Activated T-helper 1 cell treated with anti-CD3 and anti-CD28 coated beads, Interleukin-12 subunit alpha, Interleukin-12 subunit beta, Interleukin-2, Interleukin-4 antibody, amounts not matched to agents 30 ng/mL and 10 ng/mL and 1 ng/mL, durations not matched to agents 14 hours and 24 hours and 36 hours (primary cell): ENCODE measurements at places on chromosomes 3 and 15. TPM values are rescaled to one million over a fixed set of nuclear protein-coding genes. Genes with fewer than 3 reads are reported as not detected.

GRCh38 chr3:462851-463250 is 266.3 kb downstream of the CHL1 start:
- no peaks in the 10 kb centered on the region for H3K27me3 ChIP-seq
- no peaks in the 10 kb centered on the region for H3K4me1 ChIP-seq
- H3K4me3 ChIP-seq: no peak overlapping the region
- H3K36me3 ChIP-seq: no peaks in the 10 kb centered on the region

Gene CD200R1
- total RNA-seq: 6.7 and 6.8 TPM in 2 replicates

Gene TEX9
- 0.67 and 0.78 TPM in 2 replicates for total RNA-seq

Gene GOLGA8S
- total RNA-seq: 0.08 and 0.15 TPM in 2 replicates

Gene SPTSSB
- not detected in 2 replicates for total RNA-seq

Gene TGFBR2
- 58.2 and 59.6 TPM in 2 replicates for total RNA-seq

Gene PPP1R14D
- total RNA-seq: not detected in 2 replicates

Gene NPAP1
- total RNA-seq: not detected in 2 replicates
